ENCODE measurements at places on chromosomes 2 and 18. TPM values are rescaled to one million over a fixed set of nuclear protein-coding genes. Genes with fewer than 3 reads are reported as not detected.

- no peak for DNase-seq
These were observed 53.6 kb upstream of the TMEM17 start for GRCh38 chr2:62559582-62559981.

Gene MAIP1
- total RNA-seq = 23.1 TPM

- no peak for DNase-seq
These were observed 40.5 kb downstream of the CHMP3 start for GRCh38 chr2:86522711-86523110.

DNA sequence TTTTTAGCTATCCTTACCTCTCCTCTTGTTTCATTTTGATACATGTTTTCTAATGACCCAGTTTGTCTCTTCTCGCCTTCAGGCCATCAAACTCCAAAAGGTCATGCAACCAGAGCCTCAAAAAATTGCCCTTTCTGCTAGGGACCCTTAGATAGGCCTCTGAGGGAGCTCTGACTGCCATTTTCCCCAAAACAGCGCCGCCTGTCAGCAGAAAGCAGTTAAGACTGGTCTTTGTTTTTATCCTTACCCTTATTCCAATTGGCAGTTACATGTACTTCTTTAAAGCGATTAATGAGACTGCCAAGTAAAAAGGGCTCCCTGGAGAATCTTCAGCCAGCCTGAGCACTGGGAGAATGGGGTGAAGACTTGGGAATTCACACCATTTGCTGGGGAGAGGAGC is 55.1 kb upstream of the RIT2 start:
- DNase-seq = no peak

- peak; percentile 19 for DNase-seq
These were observed 160.3 kb upstream of the SIX2 start for GRCh38 chr2:45169339-45170190.

GRCh38 chr2:3288470-3289170 is 89.0 kb downstream of the EIPR1 start:
- DNase-seq = no peak

DNA sequence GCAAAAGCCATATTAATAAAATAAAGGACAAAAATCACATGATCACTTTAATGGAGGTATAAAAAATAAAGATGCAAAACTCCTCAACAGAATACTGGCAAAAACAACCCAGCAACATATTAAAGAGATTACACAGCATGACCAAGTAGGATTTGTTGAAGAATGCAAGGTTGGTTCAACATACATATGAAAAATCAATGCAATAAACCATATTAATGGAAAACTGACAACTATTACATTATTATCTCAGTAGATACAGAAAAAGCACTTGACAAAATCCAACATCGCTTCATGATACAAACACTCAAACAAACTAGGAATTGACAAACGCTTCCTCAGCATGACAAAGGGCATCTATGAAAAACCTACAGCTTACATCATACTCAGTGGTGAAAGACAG is 76.7 kb downstream of the CRACDL start:
- DNase-seq = no peak

DNA sequence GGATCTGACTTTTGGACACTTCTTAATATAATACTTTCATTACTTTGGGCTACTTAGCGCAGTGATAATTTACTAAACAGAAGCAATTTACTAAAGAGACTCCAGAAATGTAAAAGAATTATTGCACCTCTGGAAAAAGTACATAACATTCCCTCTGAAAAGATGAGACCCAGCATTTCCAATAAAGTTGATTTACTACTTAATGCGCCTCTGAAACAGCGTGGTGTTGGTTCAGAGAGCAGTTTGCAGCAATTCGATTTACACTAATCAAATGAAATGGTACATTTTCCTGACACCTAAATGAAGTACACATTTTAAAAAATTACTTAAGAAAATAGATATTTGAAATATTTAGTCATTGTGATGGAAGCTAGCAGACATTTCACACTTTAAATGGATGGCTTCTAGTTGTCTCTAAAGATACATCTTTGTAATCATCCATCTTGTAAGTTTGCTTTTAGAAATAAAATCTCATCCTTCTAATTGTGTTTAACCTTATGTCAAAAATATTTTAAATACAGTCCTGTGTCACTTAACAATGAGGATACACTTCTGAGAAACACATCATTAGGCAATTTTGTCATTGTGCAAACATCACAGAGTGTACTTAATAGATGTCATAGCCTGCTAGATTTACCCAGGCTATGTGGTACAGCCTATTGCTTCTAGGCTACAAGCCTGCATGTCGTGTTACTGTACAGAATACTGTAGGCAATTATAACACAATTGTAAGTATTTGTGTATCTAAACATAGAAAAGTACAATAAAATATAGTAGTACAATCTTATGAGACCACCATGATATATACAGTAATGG is 284.6 kb upstream of the UBE2E3 start:
- no peak for DNase-seq

DNA sequence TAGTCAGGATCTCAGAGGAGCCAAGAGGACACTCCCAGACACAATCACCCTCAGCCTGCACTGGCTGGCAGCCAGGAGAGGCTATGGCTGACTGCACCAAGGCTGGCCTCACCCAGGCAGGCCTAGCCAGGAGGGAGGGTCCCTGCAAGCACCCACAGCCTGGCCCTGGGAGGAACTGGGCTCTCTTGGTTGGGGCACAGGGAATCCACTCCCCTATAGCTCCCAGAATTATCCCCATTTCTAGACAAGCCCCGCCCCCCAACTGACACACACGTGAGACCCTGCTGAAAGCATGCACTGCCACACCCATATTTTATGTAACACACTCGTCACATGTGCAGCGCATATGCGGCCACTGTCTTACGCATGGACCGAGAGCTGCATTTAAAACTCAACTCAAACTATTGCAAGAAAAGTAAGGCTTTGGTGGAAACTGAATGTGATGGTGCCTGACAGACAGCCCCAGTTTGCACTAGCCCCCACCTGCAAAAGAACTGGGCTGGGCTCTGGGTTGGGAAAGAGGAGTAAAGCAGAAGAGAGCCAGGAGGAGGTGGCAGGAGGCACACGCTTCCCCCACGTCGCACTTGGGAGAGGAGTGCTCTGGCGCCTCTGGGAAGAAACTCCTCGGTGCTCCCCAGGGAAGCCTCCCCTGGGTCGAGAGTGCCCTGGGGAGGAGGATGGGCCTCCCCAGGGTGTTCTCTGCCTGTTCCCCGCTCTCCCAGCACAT is 28.9 kb upstream of the ARHGEF4 start:
- no peak for DNase-seq

DNA sequence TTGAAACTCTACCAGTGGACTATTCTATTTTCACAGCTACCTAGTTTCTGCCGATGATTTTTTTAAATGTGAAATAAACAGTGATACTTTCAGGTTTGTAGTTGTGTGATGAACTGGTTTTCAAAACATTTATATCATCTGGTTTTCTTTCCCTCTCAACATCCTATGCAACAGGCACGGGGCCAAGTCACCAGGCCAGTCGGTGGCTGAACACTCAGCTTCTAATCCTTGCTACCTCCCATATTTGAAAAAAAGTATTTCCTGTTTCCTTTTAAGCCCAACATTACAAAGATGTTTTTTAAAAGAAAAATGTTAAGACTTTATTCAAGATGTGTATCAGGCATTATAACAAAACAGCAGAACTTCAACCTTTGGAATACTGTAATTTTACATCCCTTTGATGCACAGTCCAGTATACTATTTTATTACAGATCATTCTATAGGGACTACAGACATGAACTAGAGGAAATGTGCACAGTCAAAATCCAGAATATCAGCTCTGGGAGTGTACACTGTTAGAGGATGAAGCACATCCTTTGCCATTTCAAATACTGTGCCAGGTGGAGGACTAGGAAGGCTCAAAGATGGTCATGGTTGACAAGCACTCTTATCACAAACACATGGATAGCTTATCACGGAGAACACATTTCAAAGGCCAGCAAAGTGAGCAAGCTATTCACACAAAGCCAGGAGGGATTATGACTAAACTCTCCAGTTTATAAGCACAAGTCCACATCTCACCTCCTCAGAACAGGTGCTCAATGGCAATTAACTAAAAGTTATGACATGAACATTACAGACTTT is 14.6 kb downstream of the MRPL35 start:
- no peak for DNase-seq

Gene ERICH2
- total RNA-seq = not detected

- no peak for DNase-seq
These were observed 79.9 kb downstream of the THADA start for GRCh38 chr2:43515807-43516497.

GRCh38 chr2:53509831-53510388 is 257.7 kb upstream of the CHAC2 start:
- DNase-seq = no peak

Gene FEZ2
- total RNA-seq = 48.0 TPM

Gene LBX2
- not detected for total RNA-seq

Gene AP1S3
- 5.0 TPM for total RNA-seq

Gene ADCYAP1
- total RNA-seq = 0.57 TPM

- DNase-seq = no peak
These were observed 897.4 kb upstream of the KLHL29 start for GRCh38 chr2:22487541-22487940.

DNA sequence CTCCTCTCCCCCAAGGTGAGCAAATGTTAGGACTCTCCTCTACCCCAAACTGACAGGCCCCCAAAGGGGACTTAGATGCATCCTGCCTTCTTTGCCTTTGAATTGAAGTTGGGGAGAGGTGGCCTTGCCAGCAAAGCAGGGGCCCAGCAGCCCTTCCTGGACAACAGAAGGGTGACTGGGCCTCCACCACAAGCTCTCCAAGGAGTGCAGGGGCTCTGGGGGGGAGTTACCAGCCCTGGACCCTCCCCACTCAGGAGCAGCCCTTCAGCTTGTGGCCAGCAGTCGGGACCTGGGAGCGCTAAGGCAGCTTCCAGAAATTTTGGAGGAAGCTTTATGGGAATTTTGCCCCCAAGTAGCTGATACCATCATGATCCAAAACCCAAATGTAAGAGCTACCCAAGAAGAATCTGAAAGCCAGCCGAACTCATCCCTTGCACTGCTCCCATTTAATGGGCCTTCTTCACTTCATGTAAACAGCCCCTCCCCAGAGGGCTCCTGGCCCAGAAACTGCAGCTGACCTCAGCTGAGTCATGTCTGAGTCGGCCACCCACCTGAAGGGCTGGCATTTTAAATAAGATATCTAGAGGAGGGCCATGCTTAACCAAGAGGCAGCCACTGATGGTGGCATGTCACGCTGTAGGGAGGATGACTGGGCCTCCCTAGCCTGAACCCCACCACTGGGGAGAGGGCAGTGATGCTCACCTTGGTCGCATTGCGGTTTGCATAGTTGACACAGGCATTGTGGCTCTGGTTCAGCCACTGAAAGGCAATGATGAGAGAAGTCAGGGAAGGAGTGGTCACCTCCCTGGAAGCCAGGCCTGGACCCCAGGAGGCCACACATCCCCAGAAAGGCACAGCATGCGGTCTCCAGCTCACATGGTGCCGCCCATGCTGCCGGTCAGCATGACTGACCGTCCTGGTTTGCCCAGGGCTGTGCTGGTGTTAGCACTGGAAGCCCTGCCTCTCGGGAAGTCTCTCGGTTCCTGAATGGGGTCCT is 71.5 kb downstream of the SFXN5 start:
- DNase-seq = no peak

Gene KCNG3
- total RNA-seq = 0.07 TPM

DNA sequence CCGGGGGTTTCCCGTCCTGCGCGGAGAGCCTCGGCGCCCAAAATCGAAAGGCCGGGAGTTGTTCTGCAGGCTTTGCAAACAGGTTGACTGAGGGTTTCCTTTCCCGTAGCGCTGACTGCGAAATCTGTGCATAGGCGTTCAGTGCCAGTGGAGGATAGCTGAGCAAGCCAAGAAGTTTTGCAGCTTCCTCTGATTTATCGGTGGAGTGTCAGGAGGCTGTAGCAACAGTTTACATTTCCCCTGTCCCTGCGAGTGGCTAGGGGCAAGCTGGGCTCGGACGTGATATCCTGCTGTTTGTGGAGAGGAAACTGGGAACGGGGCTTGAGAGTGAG is 694 bp downstream of the THSD7B start:
- no peak for DNase-seq

- no peak for DNase-seq
These were observed 51.1 kb upstream of the FN1 start for GRCh38 chr2:215487002-215487372.

GRCh38 chr2:74327199-74327598 is 16.0 kb downstream of the SLC4A5 start:
- DNase-seq = no peak

DNA sequence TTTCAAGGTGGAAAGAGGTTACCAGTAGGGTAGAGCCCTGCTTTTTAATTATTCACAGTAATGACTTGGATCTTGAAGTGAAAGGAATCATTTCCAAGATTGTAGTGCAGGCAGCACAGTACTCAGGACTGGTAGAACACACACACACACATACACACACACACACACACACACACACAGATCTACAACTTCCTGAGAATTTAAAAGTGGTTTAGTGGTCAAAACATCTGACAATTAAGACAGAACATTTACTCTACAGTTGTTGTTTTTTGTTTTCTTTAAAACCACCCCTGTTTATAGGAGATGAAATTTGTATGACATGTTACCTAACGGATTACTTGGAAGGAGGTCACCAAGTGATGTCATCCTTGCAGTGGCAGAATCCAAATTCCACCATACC is 146.7 kb upstream of the VRK2 start:
- no peak for DNase-seq

Gene ZC3H6
- 7.9 TPM for total RNA-seq

Gene ACMSD
- not detected for total RNA-seq

DNA sequence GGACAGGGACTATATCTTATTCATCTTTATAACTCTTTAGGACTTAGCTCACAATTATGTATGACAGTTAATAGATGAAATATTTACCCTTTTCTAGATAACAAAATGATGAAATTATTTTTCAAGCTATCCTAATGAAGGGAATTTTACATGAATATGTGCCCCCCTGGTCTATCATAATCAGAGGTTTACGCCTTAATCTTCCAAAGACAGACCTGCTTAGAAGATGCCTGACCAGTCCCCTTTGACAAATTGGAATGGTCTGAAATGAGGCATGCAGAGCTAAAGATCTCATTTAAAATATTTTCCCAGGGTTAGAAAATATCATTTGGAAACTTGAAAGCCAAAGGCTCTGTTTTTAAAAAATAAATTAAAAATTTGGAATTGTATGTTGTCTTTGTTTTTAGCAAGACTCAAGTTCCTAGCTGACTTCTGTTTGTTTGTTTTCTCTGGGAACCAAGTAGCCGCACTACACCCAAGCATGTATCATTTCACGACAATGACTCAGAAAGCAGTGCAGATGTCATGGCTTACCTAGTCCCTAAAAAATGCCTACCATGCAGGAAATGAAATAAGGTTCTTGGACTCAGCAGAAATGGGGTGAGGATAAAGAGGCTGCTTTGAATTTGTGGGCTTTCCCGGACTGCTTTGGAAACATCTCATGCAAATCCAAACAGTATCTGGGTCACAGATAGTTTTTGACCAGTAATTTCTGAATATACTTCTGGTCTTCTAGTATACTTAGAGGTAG is 162.1 kb downstream of the ZEB2 start:
- DNase-seq = no peak

Gene SCN3A
- total RNA-seq = 3.7 TPM

GRCh38 chr2:222055328-222055727 is 243.5 kb downstream of the PAX3 start:
- DNase-seq = no peak

All from neural crest cell (in vitro differentiated cells).